ENCODE measurements at places on chromosomes 12 and 14. TPM values are rescaled to one million over a fixed set of nuclear protein-coding genes. Genes with fewer than 3 reads are reported as not detected.

Gene PRB2
- not detected for total RNA-seq

Gene LAG3
- 0.47 TPM for total RNA-seq

DNA sequence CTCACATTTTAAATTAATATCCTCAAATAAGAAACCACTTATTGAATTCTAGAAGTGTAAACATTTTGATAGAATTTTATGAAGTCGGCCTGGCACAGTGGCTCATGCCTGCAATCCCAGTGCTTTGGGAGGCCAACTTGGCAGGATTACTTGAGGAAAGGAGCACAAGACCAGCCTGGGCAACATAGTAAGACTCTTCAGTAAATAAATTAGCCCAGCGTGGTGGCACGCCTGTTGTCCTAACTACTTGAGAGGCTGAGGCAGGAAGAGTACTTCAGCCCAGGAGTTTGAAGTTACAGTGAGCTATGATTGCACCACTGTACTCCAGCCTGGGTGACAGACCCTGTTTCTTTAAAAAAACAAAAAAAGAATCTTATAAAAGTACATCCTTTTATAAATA, 8.9 kb upstream of the ZNF410 start:
- DNase-seq: no peak
- H3K4me1 ChIP-seq: no peaks in the 10 kb centered on the region
- H3K4me3 ChIP-seq: no peak overlapping the region

- DNase-seq: no peak
- no peaks in the 10 kb centered on the region for H3K4me1 ChIP-seq
- no peak overlapping the region for H3K4me3 ChIP-seq
- no peak overlapping the region for H3K27ac ChIP-seq
Observed at GRCh38 chr12:91370086-91370868, 187.7 kb upstream of the DCN start.

DNA sequence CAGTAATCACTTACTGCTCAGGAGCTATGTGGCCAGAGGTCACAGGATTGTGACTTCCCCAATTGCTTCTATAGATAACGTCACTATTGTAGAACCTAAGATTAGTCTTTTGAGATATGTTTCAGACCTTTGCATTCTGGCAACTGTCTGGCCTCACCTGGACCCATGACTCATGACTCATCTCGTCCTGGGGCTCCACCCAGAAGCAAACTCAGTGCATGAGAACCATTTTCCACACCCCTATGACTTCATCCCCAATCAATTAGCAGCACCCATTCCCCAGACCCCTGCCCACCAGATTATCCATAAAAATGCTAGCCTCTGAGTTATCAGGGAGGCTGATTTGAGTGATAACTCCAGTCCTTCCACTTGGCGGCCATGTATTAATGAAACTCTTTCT, 186.9 kb downstream of the EMP1 start:
- no peaks in the 10 kb centered on the region for H3K36me3 ChIP-seq
- H3K4me1 ChIP-seq: no peaks in the 10 kb centered on the region
- H3K4me3 ChIP-seq: no peak overlapping the region
- H3K27me3 ChIP-seq: no peaks in the 10 kb centered on the region
- no peak overlapping the region for H3K27ac ChIP-seq
- DNase-seq: no peak

Measured in right atrium auricular region (tissue), 2 donors.